ENCODE measurements at places on chromosomes 13 and 19.

- DNase-seq, result no peak
Observed at GRCh38 chr19:9620842-9621155, 233 bp downstream of the ZNF561 start.

- peak; percentile 31 for DNase-seq
Observed at GRCh38 chr13:71864094-71864985, 2.7 kb downstream of the DACH1 start.

GRCh38 chr13:77143431-77143830 is 116.5 kb upstream of the FBXL3 start:
- no peak for DNase-seq

GRCh38 chr19:39444598-39445195 is 685 bp upstream of the SUPT5H start:
- no peak for DNase-seq

- DNase-seq, result no peak
Observed at GRCh38 chr19:31574251-31574973, 225.2 kb upstream of the TSHZ3 start.

GRCh38 chr13:84076280-84076679 is 194.0 kb upstream of the SLITRK1 start:
- no peak for DNase-seq

DNA sequence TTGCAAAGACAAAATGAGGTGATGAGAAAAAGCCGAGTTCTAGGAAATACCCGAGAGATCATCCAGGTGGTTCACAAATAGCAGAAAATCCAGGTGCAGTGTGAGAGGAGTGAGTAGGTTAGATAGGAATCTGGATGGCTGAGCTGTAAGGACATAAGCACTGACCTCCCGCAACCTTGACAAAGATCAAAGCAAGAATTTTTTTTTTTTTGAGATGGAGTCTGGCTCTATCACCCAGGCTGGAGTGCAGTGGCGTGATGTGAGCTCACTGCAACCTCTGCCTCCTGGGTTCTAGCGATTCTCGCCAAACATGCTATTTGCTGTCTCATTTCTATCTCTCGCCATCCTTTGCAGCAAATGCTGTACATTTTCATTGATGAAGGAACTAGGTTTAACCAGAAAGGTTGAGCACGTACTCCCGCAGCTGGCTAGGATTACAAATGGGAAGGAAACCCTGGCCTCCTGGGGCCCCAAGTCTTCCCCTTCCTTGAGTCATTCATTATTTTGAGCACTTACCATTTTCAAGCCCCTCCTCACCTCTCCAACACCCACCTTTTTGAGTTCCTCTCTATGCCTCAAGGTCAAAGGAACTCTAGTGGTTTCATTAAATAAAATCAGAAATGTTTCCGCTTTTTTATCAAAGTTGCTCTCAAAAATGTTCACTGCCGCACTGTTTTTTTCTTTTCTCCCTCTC is 38.8 kb downstream of the NLRP12 start:
- no peak for DNase-seq

- no peak for DNase-seq
Observed at GRCh38 chr13:99218126-99218525, 17.5 kb downstream of the UBAC2 start.

- no peak for DNase-seq
Observed at GRCh38 chr19:10473192-10473591, 30.0 kb downstream of the KEAP1 start.

DNA sequence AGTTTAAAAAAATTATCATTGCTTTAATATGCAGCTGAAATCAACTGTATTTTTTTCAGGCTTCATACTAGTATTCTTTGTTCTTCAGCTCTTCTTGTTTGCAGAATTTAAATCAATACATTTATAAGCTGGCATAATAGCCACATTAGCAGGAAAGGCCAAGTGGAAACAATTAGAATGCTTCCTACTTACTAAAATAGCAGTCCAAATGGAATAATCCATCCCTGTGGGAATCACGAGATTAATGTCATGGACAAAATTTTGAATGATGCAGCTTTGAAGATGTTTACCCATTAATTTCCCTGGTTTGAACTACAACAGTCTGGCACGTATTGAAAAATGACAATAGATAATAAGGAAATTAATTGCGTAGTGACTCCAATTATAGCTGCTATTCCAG is 2650.8 kb downstream of the PCDH9 start:
- DNase-seq, result no peak

DNA sequence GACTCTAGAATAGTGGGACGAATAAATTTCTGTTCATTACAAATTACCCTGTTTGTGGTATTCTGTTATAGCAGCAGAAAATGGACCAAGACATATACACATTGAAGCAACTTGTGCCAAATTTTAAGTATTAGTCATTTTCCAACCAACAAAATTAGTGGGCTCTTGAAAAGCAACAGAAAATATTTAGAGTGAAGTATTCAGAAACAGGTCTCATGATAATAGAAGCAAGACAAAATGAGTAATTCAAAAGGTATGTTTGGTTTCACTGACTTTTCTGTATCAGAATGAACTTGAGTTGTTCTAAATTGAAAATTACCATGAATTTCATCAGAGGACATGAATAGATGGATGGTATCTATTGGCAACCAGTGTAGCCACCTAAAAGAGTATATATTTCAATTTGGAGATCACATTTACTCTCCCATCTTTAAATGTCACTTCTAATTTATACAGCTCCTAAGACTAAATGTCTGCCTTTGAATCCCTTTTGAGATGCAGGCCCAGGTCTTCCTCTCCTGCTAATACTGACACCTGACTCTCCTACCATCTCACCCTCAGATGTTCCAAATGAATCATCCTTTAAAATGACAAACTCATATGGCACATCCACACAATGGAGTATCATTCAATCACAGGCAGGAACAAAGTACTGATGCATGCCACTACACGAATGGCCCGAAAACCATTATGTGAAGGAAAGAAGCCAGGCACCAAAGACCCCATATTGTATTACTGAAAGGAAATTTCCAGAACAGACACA is 40.7 kb upstream of the DOCK9 start:
- no peak for DNase-seq

GRCh38 chr13:36665630-36666029 is 8.2 kb upstream of the SERTM1 start:
- no peak for DNase-seq
